Activated CD8-positive, alpha-beta T cell treated with anti-CD3 and anti-CD28 coated beads, Interleukin-2, amount 10 ng/mL, durations not matched to agents 7 days and 5 days (primary cell): ENCODE measurements at places on chromosomes 1 and 21.
A peak's percentile ranks its signal among the peaks of the same experiment; 100 is the strongest.

GRCh38 chr1:25805863-25806225 is 5.9 kb downstream of the SELENON start:
- no peak overlapping the region for H3K4me3 ChIP-seq
- H3K27ac ChIP-seq = no peak overlapping the region
- H3K27me3 ChIP-seq = peaks cover 2% of the 10 kb centered on the region
- no peaks in the 10 kb centered on the region for H3K36me3 ChIP-seq

- H3K4me1 ChIP-seq = peaks cover 33% of the 10 kb centered on the region
- no peak overlapping the region for H3K27ac ChIP-seq
- H3K36me3 ChIP-seq = peaks cover 12% of the 10 kb centered on the region
- no peak for DNase-seq
- H3K27me3 ChIP-seq = peaks cover 7% of the 10 kb centered on the region
Measured at GRCh38 chr1:192529031-192529755, 46.4 kb upstream of the RGS1 start.

GRCh38 chr1:23168079-23168444 is 594 bp downstream of the LUZP1 start:
- H3K27me3 ChIP-seq = peaks cover 7% of the 10 kb centered on the region
- DNase-seq = peak; percentile 42
- peak overlapping the region; percentile 85 for H3K27ac ChIP-seq
- peak overlapping the region; percentile 92 for H3K4me3 ChIP-seq

- no peak overlapping the region for H3K27ac ChIP-seq
- no peak for DNase-seq
- H3K4me3 ChIP-seq = no peak overlapping the region
- no peaks in the 10 kb centered on the region for H3K36me3 ChIP-seq
- no peaks in the 10 kb centered on the region for H3K4me1 ChIP-seq
Measured at GRCh38 chr1:196317535-196318522, 290.4 kb downstream of the KCNT2 start.

- H3K36me3 ChIP-seq = no peaks in the 10 kb centered on the region
- no peak for DNase-seq
- H3K27ac ChIP-seq = no peak overlapping the region
- no peak overlapping the region for H3K4me3 ChIP-seq
- H3K27me3 ChIP-seq = no peaks in the 10 kb centered on the region
- H3K4me1 ChIP-seq = no peaks in the 10 kb centered on the region
Measured at GRCh38 chr1:81186261-81186660, 614.5 kb upstream of the ADGRL2 start.

- H3K36me3 ChIP-seq = no peaks in the 10 kb centered on the region
- peaks cover 2% of the 10 kb centered on the region for H3K4me1 ChIP-seq
- no peaks in the 10 kb centered on the region for H3K27me3 ChIP-seq
- no peak overlapping the region for H3K27ac ChIP-seq
- no peak for DNase-seq
Measured at GRCh38 chr21:32584472-32584871, 851 bp downstream of the TCP10L start.

GRCh38 chr1:207919523-207920170 is 8.7 kb upstream of the CD34 start:
- DNase-seq = no peak
- no peaks in the 10 kb centered on the region for H3K4me1 ChIP-seq
- no peak overlapping the region for H3K27ac ChIP-seq
- no peak overlapping the region for H3K4me3 ChIP-seq
